ENCODE measurements at places on chromosomes 5 and 9. TPM values are rescaled to one million over a fixed set of nuclear protein-coding genes. Genes with fewer than 3 reads are reported as not detected.

UBE2QL1 gene
- not detected for total RNA-seq

PCDHGA10 gene
- 21.4 TPM for total RNA-seq

DIAPH1 gene
- total RNA-seq: 28.2 TPM

FOXI1 gene
- not detected for total RNA-seq

PCDHA9 gene
- total RNA-seq: not detected

WDR31 gene
- 0.51 TPM for total RNA-seq

MEIKIN gene
- not detected for total RNA-seq

GRCh38 chr9:125839317-125839716, 92.1 kb downstream of the PBX3 start:
- no peak for DNase-seq

DNA sequence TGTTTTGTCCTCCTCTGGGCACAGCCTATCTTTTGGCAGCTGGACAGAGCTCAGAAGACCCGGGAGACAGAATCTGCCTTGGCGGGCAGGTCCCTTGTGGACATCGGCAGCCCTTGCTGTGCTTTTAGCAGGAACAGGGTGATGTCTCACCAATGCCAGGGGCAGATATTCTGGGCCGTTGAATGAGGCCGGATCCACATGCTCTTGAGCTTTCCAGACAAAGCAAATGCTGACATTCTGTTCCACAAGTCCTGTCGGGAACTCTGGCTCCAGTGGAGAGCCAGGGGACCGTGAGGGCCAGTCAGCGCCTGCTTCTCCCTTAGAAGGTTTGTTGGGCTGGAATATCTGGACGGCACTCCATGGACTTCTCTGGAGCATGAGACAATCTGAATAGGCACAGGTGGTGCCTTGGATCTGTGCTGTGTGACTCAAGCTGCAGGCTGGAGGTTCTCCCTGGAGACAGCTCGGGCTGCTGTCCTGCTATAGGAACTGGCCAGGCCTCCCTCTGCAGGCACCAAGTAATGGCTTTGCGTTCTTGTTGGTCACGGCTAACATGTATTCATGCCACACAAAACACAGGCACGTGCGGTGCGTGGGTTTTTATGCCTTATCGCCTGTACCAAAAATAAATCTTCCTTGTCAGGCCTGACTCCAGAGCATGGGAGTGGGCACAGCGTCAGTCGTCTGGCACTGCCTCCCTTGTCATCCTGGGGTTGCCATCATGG, 80.3 kb downstream of the GADD45G start:
- DNase-seq: no peak

DNA sequence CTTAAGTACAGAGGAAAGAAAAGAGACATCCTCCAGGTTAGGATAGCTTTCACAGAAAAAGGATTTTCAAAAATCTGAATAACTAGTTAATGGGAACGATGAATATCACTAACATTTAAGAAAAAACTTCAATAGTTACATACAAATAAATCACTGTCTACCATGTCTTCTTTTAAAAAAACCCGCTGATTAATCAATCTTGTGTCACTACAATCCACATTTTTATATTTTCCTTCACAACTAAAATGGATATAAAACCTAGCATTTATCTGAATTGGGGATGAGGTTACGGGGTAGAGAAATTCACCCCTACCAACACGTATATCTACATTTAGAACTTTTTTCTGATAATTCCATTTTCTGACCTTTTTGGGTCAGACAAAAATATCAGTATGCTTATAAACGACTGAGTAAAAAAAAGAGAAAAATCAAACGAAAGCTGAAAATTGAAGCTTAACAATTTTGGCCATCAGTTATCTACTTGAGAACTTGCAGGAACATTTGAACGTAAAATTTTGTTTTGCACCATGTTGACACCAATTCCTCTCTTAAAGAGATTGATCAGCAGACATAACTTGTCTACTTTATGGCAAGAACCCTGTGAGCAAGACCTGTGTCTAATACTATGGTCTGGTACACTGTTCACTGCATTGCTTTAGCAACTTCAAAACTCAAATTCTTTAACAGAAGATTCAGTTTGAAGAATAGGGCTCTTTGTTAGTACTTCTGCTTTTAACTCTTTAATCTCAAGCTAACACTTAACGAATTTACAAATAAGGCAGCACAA, 4.8 kb downstream of the NR3C1 start:
- no peak for DNase-seq

DNA sequence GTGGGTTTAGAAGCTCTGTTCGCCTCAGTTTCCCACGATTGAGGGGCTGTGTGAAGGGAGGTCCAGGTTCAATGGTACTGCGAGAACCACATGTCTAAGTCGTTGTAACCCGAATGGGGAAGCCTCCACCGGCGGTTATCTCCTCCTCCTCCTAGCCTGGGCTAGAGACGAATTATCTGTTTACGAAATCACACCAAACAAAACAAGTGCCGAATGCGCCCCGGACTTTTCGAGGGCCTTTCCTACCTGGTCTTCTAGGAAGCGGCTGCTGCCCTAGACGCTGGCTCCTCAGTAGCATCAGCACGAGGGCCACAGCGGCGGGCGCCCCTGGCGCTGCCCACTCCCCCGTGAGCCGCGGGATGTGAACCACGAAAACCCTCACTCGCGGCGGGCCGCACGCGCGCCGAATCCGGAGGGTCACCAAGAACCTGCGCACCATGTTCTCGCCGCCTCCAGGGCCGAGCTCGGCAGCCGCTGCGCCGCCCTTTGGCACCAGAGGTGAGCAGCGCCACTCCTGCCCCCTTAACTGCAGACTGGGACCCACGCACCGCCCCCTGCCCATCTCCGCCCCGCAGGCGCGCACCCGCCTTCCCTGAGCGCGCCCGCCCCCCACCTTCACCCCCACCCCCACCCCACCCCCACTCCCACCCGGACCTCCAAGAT, at the start of gene CDKN2A:
Gene CDKN2A, minus strand, starts transcription at position 500 of the 663 bp plus-strand sequence.
- DNase-seq: peak; percentile 45

DNA sequence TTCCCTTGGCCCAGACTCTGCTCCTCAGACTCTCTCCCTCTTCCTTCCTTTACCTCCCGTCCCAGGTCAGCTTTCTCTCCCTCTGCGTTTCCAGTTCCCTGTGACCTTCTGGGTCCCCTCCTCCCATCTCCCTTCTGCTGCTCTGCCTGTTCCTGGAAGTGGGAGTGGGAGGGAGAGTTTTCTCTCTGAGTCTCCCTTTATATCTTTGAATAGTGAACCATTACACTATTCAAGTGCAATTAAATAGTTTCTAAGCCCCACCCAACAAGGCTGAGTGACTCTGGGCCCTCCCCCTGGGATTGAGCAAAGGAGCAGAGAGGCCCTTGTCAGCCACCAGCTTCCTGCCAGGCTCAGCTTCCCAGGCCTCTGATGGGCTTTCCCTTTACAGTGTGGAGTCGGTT, 34.8 kb downstream of the THBS4 start:
- no peak for DNase-seq

GRCh38 chr9:17907779-17908508, 329.1 kb downstream of the SH3GL2 start:
- DNase-seq: no peak

GRCh38 chr9:80049096-80049782, 477.5 kb downstream of the TLE4 start:
- DNase-seq: peak; percentile 26

DNA sequence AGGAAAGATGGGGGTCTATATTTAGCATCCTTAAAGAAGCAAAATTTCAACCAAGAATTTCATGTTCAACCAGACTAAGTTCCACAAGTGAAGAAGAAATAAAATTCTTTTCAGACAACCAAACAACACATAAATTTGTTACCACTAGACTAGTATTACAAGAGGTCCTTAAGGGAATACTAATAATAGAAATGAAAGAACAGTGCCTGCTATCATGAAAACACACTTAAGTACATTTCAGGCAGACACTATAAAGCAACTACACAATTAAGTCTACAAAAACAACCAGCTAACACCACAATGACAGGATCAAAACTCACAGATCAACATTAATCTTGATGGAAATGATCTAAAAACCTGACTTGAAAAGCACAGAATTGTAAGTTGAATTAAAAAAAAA, 477.2 kb downstream of the PTPRD start:
- DNase-seq: no peak

- no peak for DNase-seq
These were observed 36.5 kb upstream of the RAD23B start for GRCh38 chr9:107246259-107247254.

GRCh38 chr5:7755958-7756357, 95.0 kb downstream of the CFAP90 start:
- DNase-seq: no peak

GRCh38 chr5:37875051-37875787, 35.4 kb upstream of the GDNF start:
- DNase-seq: peak; percentile 70
